ENCODE measurements at places on chromosomes 5 and 9.

DNA sequence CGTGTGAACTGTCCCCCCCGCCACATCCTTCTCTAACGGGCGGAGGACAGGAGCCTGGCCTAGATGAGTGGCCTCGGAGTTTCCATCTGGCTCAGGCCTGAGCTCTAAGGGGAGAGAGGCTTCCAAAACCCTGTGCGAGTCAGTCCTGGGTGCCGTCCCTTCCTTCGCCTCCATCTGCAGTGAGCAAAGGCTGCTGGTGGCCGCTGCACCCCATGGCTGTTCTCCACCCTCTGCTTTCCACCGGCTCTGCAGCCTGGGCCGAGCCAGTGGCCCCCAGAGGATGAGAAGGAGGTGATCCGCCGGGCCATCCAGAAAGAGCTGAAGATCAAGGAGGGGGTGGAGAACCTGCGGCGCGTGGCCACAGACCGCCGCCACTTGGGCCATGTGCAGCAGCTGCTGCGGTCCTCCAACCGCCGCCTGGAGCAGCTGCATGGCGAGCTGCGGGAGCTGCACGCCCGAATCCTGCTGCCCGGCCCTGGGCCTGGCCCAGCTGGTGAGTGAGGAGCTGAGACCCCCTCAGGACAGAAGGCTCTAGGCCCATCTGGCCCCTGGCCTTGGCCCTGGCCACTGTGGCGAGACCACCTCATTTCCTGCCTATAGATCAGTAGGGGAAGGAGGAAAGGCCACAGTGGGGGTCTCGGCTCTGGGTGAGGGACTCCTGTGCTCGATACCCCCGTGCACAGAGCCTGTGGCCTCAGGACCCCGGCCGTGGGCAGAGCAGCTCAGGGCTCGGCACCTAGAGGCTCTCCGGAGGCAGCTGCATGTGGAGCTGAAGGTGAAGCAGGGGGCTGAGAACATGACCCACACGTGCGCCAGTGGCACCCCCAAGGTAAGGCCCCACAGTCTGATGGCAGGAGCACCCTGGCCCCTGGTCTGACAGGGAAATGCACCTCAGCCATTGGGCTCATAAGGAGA lies 3.0 kb downstream of the PKN3 start:
- DNase-seq, result no peak

GRCh38 chr9:111483439-111483857 lies 735 bp downstream of the ECPAS start:
- no peak for DNase-seq

DNA sequence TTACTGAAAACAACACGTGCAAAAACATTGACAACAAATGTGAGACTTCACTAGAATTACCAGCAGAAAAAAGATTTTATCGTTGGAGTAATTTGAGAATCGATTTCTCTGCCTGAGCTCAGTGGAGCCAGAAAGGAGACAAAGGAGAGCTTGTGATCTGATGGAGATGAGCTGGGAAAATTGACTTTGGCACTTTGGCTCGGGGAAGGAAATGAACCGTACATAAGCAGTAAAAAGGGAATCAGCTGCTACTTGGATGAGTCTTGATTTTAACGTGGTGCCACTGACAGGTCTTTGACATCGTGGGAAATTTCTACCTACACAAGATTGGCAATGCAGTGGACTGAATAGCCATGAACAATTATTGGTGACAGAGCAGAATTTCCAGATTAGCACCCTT lies 244.7 kb upstream of the RPS23 start:
- no peak for DNase-seq

DNA sequence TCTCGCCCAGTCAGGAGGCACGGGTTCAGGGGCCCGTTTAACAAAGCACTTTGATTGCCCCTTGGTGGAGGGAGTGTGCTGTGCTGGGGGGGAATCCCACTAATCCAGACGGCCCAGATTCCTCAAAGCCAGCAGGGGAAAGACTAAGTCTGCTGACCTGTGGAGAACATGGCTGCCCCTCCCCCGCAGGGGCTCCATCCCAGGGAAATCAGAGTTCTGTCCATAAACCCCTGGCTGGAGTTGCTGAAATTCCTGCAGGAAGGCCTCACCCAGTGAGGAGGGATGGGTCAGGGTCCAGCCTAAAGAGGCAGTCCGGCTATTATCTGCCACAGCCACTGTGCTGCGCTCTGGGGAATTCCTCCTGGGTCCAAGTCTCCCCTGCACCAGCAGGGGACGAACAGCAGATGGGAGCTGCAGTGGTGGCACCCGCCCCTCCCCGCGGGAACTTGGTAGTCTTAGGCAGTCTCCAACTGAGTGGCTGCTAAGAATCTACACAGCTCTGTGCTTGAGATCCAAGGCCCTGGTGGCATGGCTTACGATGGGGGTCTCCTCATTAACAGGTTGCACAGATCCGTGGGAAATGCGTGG lies 174.0 kb upstream of the DAB2 start:
- DNase-seq, result no peak

DNA sequence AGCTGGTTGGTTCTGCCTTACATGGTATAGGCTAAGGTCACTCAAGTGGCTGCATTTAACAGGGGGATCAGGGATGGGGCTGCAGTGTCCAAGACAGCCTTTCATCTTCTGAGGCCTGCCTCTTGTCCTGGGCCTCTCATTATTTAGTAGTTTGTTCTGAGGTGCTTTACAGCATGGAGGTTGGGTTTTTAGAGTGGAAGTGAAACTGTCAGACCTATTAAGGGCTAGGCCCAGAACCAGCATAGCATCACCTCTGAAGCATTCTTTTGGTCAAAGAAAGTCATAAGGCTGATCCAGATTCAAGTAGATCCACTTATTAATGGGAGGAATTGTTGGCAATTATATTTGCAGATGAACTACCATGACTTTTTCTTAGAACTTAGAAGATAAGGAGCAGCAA lies 146.0 kb upstream of the NMUR2 start:
- DNase-seq, result no peak
